ENCODE measurements at places on chromosomes 13 and 19.

DNA sequence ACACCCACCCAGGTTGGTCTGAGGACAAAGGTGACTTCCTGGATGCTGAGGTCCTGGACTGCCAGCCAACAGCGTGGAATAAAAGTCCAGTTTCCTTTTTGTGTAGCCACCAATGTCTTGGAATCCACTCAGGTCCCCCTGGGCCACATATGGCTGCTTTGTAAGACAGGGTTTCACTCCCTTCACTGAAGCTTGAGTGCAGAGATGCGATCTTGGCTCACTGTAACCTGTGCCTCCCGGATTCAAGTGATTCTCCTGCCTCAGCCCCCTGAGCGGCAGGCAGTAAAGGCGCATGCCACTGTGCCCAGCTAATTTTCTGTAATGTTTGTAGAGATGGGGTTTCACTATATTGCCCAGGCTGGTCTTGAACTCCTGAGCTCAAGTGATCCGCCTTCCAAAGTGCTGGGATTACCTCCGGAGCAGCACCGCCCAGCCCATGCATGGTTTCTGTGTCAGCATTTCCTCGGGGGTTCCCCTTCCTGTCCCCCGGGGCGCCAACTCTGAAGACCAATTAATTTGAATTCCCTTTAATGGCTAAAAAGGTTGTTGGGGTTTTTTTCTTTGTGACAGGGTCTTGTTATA is 17.5 kb downstream of the KANK2 start:
- no peak for DNase-seq

DNA sequence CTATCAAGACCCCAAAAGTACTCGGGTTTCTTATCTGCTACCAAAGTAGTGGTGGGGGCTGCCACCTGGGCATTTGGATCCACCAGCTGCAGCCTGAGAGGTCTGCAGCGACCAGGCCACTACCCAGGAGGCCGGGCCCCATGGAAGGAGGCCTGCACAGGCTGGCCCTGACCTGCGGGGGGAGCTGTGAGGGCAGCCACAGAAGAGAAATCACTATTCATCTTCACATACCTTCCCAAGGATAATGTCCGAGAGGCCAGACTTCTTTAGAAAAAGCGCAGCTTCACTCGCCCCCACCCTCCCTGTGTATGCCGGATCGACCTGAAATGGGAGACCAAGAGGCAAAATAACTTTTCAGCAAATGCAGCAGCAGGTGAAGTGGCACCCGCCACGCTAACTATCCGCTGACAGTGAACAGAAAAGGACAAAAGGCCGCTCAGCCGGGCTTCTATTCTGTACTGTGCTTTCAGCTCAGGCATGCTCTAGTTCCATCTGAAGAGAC is 30.1 kb downstream of the EPS15L1 start:
- peak; percentile 31 for DNase-seq

DNA sequence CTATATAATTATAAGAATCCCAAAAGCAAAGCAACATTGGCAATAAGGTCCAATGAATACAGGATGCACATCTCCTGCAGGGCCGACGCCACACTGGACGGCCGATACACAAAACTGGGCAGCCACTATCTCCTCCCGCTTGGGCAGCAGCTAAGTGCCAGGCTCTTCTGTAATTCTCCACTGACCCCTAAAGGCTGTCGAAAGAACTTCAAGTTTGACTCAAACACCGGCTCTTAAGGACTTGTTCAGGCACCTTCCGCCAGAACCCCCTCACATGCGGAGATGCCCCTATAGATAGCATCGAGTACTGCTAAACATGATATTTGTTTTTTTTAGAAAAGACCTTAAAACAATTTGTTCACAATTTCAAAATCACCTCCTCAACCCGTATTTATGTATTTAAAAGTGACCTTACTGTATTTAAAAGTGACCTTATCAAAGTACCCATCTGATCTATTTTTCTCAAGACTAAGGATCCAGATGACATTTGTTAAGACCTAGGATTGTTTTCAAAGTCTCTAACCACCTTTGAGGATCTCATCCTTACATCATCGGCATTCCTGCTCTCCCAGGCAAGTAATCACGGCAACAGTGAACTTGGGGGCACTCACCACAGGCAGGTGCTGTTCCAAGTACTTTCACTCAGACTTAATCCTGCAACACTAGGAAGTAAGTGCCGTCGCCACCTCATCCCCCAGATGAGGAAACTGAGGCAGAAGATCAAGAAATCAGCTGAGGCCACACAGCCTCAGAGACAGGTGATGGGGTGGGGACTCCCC is 77.8 kb downstream of the TUBGCP3 start:
- DNase-seq = peak; percentile 55

- no peak for DNase-seq
Measured at GRCh38 chr13:75405976-75406703, 75.8 kb downstream of the TBC1D4 start.

GRCh38 chr13:39268398-39268797 is 230.1 kb downstream of the NHLRC3 start:
- no peak for DNase-seq

DNA sequence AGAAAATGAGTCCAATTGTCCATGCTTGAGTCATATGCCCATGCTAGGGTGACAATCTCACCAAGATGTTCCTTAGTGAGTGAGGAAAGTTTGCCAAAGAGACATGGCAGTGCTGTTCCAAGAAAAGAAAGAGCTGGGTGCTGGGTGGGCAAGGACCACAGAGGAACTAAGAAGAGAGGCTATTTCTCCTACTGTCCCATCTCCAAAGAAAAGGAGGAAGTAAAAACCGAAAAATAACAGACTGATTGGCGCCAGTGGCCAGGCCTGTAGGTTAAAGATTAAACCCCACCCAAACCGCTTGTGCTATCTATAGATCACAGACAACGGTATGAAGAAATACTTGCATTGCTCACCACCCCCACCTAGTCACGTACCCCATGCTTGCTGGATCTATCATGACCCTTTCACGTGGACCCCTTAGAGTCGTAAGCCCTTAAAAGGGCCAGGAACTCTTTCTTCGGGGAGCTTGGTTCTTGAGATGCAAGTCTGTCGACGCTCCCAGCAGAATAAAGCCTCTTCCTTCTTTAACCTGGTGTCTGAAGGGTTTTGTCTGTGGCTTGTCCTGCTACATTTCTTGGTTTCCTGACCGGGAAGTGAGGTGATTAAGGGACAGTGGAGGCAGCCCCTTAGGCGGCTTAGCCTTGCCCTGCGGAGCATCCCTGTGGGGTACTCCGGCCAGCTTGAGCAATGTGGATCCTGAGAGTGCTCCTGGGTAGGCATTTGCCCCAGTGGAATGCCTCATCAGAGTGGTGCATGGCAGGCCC is 606.5 kb downstream of the UQCRFS1 start:
- DNase-seq = no peak

- DNase-seq = no peak
Measured at GRCh38 chr19:29967623-29968022, 25.6 kb downstream of the URI1 start.

- no peak for DNase-seq
Measured at GRCh38 chr19:32165750-32166149, 179.7 kb upstream of the ZNF507 start.

- peak; percentile 87 for DNase-seq
Measured at GRCh38 chr19:49637821-49638738, 1.9 kb downstream of the RRAS start.

GRCh38 chr19:11089254-11090013 is at the start of gene LDLR:
TSS of gene LDLR (plus strand) at chr19:11089463. CDS start at chr19:11089549, 86 bp downstream.
- peak; percentile 98 for DNase-seq

DNA sequence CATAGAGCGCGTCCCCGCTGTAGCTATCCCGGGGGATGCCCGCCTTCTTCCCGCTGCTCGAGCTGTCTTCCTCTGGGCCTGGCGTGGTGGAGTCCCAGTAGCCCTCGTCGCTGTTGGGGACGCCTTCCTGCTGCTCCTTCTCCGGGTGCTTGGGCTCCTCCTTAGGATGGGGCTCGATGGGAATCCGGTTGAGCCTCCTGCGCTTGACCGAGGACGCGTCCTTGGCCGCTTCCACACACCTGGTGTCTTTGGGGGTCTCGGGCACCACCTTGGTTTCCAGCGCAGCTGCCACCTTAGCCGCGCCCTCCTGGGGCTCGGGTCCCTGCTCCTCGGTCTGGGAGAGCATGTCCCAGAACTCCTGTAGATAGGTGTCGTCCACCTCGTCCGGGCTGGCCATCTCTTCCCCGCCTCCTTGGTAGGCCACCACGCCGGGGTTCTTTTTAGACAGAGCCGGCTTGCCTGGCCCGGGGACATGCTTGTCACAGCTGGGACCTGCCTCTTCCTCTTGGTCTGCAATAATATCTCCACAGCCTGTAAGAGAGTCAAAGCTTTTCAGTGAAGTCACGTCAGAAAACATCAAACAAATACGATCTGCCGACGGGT is 2.0 kb downstream of the AMER2 start:
- no peak for DNase-seq

DNA sequence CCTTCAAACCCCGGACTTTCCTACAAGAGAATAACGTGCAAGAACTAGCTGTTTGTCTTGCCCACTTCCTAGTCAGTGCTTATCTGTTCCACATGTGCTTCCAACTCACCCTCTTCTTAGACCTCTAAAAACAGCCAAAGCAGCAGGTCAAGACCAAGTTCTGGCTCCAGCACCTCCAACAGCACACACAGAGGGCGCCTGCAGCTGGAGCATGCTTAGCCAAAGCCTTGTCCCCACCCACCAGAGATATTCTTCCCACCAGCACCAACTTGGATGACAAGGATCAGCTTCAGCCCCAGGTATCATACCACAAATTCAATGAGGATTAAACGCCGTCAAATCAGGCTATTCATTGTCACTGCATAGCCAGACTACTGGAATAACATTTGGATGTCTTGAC is 17.9 kb downstream of the RCBTB1 start:
- DNase-seq = no peak

GRCh38 chr13:36950920-36951319 is 30.9 kb upstream of the SMAD9 start:
- DNase-seq = no peak

- DNase-seq = peak; percentile 19
Measured at GRCh38 chr13:83943530-83944279, 61.4 kb upstream of the SLITRK1 start.

- no peak for DNase-seq
Measured at GRCh38 chr13:73492811-73493210, 434.0 kb downstream of the KLF5 start.

GRCh38 chr13:69903081-69903480 is 204.5 kb upstream of the ATXN8OS start:
- no peak for DNase-seq

DNA sequence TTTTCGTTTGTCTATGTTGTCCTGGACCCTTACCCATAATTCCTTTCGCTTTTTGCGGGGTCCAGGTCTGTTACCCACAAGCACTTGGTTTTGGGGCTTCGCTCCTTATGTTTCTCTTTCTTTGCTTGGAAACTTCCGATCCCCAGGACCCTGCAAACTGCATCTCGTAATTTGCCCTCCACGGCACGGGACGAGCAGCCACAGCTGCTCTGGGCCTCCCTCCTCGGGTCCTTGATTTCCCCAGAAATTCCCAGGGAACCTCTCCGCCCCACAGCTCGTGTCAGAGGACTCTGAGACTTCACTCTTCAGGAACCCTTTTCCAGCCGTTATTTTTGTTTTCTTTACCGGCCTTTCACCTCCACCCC is 599 bp downstream of the SNRNP70 start:
- DNase-seq = no peak

GRCh38 chr13:65093357-65093756 is 2136.8 kb downstream of the PCDH9 start:
- DNase-seq = no peak

DNA sequence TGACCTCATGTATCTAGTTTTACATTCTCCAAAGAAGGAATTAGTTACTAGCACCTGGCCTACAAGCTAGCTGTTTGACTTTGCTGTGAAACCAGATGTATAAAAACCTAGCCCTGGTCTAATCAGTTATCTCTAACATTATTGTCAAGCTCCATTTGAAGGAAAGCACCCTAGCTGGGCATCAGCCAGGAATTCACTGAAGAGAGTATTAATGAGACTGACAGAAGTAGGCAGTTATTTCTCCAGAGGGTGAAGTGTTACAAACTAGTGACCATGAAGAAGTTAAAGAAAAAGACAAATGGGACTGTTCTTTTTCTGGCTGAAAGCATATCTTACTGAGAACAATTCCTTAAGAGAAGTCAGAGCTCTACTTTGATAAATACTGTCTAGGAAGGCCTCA is 2529.3 kb upstream of the PCDH20 start:
- no peak for DNase-seq

- no peak for DNase-seq
Measured at GRCh38 chr19:34128558-34129250, 43.6 kb upstream of the LSM14A start.

GRCh38 chr19:35178701-35179100 is 24.2 kb downstream of the FXYD5 start:
- no peak for DNase-seq

DNA sequence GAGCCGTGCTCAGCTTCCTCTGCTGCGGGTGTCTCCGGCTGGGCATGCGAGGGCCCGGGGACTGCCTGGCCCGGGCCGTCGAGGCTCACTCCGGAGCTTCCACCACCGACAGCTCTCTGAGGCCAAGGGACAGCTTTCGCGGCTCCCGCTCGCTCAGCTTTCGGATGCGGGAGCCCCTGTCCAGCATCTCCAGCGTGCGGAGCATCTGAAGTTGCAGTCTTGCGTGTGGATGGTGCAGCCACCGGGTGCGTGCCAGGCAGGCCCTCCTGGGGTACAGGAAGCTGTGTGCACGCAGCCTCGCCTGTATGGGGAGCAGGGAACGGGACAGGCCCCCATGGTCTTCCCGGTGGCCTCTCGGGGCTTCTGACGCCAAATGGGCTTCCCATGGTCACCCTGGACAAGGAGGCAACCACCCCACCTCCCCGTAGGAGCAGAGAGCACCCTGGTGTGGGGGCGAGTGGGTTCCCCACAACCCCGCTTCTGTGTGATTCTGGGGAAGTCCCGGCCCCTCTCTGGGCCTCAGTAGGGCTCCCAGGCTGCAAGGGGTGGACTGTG is 1.2 kb downstream of the S1PR4 start:
- DNase-seq = no peak

DNA sequence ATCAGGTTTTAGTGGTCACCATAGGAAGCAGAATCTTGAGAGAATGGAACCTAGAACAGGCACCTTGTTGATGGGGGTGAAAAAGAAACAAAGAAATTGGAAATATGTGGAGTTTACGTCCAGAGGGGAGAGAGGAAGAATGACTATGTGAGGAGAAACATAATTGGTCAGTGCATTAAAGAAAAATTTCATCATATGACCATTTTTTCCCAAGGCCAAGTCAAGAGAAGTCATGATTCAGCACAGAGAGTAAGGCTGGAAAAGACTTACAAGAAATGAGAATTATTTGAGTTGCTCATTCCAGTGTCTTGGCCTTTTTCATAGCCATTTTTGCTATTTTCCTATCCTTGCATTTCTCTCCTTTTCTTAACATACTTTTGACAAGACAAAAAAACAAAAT is 421.7 kb downstream of the EFNB2 start:
- DNase-seq = no peak

- DNase-seq = no peak
Measured at GRCh38 chr19:56969759-56970178, 129.2 kb upstream of the PEG3 start.

GRCh38 chr13:50720861-50721671 is 122.4 kb downstream of the DLEU7 start:
- DNase-seq = no peak

DNA sequence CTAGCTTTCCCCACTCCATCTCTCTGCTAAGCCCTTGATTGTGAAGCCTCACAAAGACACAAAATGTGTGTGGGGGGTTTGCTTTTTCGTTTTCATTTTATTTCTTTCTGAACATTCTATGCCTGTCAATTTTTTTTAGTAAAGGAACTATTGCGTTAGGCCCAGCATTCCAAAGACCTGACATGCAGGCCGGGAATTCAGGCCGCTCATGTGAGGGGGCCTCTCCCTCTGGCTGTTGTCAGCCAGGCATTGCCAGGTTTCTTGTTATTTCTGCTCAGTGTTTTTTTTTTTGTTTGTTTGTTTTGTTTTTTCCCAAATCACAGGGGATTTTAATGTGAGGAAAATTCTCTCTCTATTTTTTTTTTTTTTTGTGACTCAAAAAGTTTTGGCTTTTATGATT is 10.3 kb upstream of the MEDAG start:
- no peak for DNase-seq
